Astrocyte of the hippocampus (primary cell): ENCODE measurements at places on chromosomes 2 and 18.

GRCh38 chr2:235486729-235487128 is 7.1 kb upstream of the AGAP1 start:
- DNase-seq = no peak

DNA sequence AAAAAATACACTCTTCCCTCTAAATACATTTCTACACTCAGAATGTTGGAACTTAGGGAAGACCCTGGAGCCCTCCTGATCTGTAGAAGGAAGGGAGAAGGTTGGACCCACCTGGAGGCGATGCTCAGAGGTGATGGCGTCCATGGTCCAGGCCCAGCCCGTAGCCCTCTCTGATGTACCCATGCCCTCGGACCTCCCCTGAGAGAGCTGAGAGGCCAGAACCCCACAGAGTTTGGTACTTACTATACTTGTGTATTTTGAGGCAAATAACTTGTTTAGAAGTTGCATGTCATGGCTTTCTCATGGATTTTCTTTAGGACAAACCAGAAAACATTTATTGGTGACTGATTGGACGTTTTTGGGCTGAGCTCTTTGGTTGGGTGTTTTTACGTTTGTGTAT is 10.5 kb downstream of the CTDP1 start:
- no peak for DNase-seq

DNA sequence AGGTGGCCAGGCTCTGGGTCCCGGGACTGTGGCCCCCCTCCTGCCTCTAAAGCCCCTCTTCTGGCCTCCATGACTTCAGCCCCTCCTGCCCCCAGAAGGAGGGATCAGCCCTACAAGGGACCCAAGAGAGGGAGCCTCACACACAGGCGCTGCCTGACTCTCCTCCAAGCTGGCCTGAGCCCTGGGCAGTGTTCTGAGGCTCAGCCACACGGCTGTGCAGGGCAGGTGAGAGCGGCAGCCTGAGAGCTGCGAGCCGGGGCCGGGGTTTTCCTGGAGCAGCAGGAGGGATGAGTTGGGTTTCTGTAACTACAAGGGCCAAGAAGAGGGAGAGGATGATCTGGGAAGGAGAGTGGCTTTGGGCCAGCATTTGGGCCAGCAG is 70.1 kb downstream of the HPCAL1 start:
- no peak for DNase-seq

- no peak for DNase-seq
These were observed 54.1 kb downstream of the EML4 start for GRCh38 chr2:42223067-42223854.

DNA sequence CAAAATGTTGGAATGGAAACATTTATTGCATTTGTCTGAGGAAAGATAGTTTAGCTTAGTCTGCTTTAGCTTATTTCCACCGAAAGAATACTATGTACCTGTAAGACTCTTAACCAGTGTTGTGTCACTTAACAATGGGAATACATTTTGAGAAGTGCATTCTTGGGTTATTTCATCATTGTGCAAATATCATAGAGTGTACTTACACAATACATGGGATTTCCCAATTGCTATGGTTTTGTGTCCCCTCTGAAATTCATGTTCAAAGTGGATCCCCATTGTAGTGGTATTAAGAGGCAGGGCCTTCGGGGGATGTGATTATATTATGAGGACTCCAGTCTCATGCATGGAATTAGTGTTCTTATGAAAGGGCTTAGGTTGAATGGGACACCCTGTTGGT is 249.4 kb upstream of the UBE2E3 start:
- DNase-seq = no peak

DNA sequence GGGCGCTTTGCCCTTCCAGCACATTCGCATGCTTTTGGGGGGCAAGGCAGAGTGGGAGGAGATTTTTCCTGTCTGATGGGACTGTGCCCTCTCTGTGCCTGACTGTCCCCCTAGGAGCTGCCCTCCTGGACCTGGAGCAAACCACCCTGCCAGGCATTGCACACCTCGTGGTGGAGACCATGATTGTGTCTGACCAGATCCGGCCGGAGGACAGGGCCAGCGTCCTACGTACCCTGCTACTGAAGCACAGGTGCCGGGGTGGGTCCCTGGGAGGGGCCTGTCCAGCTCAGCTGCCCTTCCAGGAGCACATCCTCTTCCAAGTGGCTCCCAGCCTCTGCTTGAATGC is 5.3 kb downstream of the SLC4A3 start:
- no peak for DNase-seq

GRCh38 chr2:14902953-14903352 is 270.4 kb downstream of the LRATD1 start:
- DNase-seq = no peak
